ENCODE measurements at places on chromosomes 7 and 10.

DNA sequence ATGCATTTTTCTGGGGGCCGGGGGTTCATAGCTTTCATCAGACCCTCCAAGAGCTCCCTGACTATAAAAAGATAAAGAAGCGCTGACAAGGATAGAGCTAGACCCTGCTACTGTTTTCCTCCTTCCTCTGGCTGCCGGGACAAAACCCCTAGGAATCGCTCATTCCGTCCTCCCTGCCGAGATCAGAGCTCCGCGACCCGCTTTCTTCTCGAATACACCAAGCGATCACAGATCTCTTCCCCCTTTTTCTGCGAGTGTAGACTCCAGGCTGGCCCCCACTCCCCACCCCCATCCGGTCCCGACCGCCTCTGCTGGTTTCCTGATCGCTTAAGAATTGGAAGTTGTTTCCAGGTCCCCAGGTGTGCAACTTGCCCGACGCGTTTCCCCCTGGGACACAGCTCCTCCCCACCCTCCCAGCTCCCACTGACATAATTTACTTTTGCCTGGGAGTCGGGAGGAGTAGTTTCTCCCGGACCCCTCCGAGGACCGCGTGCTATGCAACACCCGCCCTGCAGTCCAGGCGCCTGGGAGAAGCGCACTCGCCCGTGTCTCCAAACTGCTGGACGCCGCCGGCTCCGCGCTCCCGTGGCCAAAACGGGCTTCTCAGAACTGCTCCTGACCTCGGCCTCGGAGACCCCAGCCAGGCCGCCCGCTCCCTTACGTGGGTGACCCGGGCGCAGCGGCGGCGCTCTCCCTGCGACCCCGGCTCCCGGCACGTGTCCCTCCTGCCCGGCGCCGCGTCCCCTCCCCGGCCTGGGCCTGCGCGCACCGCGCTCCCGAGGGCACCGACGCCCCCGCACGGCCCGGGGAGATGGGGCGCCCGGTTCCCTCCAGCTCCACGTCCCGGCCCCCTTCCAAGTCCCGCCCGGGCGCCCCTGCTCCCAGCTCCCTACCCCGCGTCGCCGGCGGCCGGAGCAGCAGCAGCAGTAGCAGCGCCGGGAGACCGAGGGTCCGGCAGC lies 552 bp downstream of the IL15RA start:
- peak; percentile 46 for DNase-seq

- DNase-seq = no peak
Measured at GRCh38 chr7:33233659-33234058, 104.3 kb downstream of the BBS9 start.

GRCh38 chr10:76119036-76119435 lies 687.6 kb downstream of the LRMDA start:
- no peak for DNase-seq

- DNase-seq = no peak
Measured at GRCh38 chr10:131355881-131356280, 44.4 kb upstream of the TCERG1L start.

GRCh38 chr7:156927571-156928405 lies 21.7 kb upstream of the NOM1 start:
- no peak for DNase-seq

- no peak for DNase-seq
Measured at GRCh38 chr7:110224643-110225042, 866.3 kb upstream of the LRRN3 start.

All from kidney capillary endothelial cell (primary cell).